ENCODE measurements at places on chromosomes 2 and 18.

DNA sequence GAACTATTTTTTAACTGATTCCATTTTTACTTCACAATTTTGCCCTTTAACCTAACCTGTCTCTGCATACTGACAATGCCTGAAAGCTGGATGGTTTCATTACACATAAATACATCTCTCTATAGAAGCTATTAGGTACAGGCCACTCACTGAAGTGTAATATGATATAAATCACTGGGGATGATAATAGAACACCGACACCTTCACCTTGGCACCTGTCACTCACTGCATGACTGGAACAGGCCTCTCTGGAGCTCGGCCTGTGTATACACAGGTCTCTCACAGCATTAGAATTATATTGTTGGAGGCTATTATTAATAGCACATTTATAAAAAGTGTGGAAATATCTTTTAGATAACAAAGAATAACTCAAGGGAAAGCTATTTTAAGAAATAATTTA lies 138.2 kb downstream of the TMEM131 start:
- no peak for DNase-seq

DNA sequence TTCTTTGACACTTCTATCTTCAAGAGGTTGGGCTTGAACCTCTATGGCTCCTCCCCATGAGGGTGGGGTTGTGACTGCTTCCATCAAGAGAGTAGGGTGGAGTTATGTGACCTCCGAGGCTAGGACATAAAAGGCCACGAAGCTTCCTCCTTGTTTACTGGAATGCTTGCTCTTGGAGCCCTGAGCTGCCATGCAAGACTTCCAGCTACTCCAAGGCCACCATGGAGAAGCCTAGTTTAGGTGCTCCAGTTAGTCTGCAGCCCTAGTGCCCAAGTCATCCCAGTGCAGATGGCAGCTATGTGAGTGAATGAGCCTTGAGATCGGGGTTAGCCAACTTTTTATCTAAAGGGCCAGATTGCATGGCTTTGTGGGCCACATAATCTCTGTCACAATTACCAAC lies 2.4 kb upstream of the MERTK start:
- no peak for DNase-seq

GRCh38 chr2:7825591-7826312 lies 856.1 kb upstream of the ID2 start:
- DNase-seq, result no peak

DNA sequence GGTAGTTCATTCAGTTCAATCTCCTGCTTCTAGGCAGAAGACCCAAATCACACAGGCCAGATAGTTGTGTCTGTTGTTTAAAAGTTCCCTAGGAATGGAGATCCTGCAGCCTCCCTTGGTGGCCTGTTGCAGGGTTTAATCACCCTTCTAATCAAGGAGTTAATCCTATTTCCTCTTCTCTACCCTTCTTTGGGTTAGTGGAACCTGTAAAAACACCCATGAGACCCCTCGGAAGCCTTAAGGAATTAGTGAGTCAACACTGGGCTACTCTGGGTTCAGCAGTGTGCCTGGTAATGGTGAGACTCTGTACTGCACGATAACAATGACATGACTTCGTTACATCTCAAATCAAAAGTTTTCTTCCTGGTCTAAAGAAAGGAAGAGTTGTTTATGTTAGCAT lies 217.6 kb upstream of the NRP2 start:
- no peak for DNase-seq

DNA sequence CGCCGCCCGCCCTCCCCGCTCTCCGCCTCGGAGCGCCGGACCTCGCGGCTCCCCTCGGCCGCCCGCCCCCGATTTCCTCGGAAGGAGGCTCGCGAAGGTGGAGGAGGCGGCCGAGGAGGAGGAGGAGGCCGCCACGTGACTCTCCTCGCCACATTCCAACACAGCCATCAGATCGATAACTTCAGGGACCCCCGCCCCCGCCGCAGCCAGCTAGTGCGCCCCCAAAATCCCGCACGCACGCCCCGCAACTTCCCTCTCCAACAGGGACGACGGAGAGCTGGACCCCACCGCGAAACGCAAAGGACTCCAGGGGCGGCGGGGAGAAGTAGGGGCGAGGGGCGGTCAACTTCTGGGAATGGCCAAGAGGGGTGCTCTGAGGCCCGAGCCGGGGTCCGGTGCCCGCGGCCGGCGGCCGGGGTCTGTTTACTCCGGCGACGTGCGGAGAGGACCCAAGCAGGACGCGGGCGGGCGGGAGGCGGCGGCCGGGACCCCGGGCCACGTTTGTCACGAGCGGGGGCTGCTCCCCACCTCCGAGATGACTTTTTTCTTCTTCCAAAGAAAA lies 2.0 kb downstream of the ZNF521 start:
- DNase-seq, result no peak

DNA sequence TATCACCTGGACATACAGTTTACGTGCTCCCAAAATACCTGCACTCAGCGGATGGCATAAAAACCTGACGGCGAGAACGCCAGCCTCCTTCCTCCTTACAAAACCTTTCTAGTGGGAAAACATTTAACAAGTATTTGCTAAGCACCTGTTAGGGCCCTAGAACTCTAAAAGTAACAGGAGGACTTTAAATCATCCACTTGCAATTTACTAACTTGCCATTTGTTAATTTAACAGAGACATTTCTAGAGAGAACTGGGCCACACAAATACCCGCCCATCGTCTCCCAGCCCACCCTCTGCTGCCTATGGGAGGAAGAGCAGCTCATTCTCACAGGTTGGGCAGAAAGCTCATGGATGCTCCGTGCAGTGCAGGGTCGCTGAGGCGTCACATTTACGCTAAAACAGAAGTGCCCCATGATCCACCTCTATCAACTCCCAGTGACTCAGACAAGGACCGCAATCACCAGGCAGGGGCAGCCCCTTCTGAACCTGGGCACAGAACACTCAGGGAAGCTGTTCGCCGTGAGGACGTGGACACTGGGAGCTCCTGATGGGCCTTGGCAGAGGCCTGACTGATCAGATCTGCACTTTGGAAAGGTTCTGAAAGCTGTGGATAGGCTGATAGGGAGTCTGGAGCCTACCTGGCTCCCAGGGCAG lies 106.9 kb downstream of the HDAC4 start:
- DNase-seq, result no peak

GRCh38 chr2:71696381-71696780 lies 243.0 kb downstream of the DYSF start:
- no peak for DNase-seq

GRCh38 chr2:30862054-30862651 lies 54.9 kb upstream of the CAPN13 start:
- peak; percentile 46 for DNase-seq

DNA sequence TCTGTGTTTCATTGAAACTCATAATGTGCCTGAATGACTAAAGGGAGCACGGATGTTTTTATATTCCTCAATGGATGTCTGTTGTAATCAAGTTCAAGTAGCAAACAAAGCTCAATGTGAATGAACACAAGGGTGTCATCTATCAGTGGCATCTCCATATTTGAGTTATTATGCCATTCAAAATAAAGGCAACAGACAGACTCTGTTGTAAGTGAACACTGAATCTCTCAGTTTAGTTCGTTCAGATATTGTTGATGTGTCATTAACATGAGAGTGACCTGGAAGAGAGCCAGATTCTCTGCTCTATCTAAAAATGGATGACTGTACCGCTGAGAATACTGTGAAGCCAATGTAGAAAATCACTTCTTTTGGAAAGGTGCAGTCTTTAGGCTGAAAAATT lies 118.7 kb downstream of the NUP35 start:
- DNase-seq, result no peak

DNA sequence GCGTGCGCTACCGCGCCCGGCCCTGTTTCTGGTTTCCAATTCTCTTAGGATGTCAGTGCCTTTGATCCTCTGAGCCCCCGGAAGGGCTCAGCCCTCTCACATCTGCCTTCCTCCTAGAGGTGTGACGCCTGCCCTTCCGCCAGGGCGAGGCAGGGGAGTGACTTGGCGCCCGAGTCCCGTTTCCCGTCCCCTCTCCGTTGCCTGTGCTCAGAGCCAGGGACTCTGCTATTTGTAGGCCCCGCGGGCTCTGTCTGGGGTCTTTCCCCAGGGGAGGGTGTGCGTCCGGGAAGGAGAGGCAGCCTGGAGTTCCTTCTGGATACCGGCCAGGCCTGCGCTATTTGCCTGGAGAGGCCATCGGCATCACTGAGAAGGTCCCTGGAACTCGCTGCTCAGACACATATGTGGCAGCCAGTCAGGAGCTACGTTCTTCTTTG lies 103.7 kb upstream of the TAF1B start:
- DNase-seq, result no peak

GRCh38 chr2:236867441-236868260 lies 218.0 kb upstream of the COPS8 start:
- DNase-seq, result peak; percentile 88

- no peak for DNase-seq
These were observed 36.6 kb upstream of the LNPK start for GRCh38 chr2:176038694-176039093.

DNA sequence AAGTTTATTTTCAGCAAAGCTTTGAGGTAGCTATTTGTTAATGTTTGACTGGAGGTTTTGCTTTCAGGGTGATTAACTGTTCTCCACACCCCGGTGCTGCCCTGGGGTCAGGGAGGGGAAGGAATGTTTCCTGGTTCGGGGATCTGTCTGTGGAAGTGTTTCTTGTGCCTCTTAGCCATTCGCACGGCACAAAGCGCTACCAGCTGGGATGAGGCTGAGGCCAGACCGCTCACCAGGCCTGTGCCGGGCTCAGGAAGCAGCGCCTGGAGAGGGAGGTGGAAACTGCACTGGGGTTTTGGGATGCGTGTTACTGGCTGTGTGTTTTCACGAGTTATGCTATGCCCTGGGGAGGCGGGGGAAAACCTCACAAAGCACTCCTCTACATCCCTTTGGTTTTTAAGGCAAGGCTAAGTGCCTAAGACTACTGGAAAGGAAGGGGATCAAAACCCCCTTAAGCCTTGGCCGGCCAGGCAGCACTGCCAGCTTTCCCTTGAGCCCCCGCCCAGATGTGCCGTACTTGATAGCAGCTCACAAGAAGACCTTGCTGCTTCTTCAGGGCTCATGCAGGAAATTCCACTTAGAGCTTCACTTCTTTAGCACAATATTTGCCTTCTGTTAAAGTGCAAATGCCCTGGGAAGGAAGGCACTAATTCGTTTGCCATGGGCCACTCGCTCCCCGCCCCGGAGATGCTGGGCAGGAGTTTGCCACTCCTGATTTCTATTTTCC lies 65.7 kb upstream of the CNGA3 start:
- no peak for DNase-seq

- DNase-seq, result no peak
These were observed 3.0 kb downstream of the BOLL start for GRCh38 chr2:197782126-197782525.

- DNase-seq, result no peak
These were observed 90.4 kb upstream of the SLC35G4 start for GRCh38 chr18:11518788-11519685.

DNA sequence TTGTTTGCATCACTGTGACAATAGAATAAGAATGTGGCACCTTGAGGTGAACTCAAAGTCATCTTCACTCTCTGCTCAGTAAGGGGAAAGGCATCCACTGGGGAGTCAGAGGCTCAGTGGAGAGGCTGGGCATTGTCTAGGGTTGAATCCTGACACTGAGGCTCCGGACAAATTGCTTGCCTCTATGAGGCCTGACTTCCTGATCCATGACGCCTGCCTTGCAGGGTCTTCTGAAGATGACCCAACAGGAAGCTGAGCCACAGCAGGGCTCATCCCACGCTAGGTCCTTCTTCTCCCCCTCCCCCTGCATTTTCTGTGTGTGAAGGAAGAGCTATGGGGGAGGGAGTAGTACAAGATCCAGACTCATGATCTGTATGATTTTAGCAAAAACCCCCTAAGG lies 265.1 kb downstream of the SH3BP4 start:
- peak; percentile 22 for DNase-seq
